ENCODE measurements at places on chromosomes 5 and 9. TPM values are rescaled to one million over a fixed set of nuclear protein-coding genes. Genes with fewer than 3 reads are reported as not detected.

Gene MLANA
- not detected for total RNA-seq

Gene CDC14B
- total RNA-seq = 37.0 TPM

Gene DIPK1B
- total RNA-seq = 18.0 TPM

Gene FSD1L
- total RNA-seq = 6.3 TPM

Gene MOB3B
- 2.8 TPM for total RNA-seq

- H3K4me3 ChIP-seq = no peak overlapping the region
- no peak for DNase-seq
- H3K36me3 ChIP-seq = peaks cover 6% of the 10 kb centered on the region
Observed at GRCh38 chr9:120912958-120913646, 13.5 kb downstream of the TRAF1 start.

DNA sequence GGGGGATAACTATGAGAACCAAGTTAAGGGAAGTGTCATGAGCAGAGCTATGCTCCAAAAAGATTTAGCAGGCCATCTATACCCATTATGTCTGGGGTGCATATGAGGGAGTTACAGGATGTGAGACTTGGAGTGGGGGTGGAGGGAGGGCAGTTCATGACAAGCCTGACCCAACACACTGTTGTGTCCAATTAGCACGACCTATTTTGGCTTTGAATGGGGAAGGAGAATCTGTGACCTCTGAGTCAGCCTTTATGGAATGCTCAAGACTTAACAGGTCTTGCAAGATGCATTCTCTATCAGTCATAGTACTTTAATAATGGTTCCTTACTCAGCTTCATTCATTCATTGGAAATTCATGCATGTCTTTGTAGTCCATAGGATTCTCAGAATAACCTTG is 71.7 kb downstream of the GRIA1 start:
- no peak for DNase-seq
- H3K27me3 ChIP-seq = no peaks in the 10 kb centered on the region
- no peaks in the 10 kb centered on the region for H3K36me3 ChIP-seq
- H3K4me1 ChIP-seq = no peaks in the 10 kb centered on the region
- no peak overlapping the region for H3K4me3 ChIP-seq

DNA sequence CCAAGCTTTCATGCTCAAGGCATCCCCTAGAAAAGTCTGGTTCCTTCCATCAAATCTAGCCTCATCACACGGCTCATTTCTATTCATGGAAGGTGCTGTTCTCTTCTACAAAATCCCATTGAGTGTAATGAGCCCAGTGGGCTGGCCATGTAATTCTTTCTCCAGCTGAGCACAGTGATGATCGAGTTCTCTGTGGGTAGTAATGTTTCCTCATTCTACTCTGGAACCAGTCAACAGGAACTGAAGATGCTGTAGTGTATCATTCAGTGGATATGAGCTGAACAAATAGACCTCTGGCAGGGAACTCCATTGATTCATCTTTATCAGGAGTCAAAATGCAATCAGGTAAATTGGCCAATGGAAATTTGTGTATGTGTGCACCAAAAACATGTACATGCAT is 149.2 kb downstream of the LRRC70 start:
- H3K4me3 ChIP-seq = no peak overlapping the region
- no peaks in the 10 kb centered on the region for H3K27me3 ChIP-seq
- H3K36me3 ChIP-seq = no peaks in the 10 kb centered on the region
- H3K27ac ChIP-seq = no peak overlapping the region
- no peaks in the 10 kb centered on the region for H3K4me1 ChIP-seq

DNA sequence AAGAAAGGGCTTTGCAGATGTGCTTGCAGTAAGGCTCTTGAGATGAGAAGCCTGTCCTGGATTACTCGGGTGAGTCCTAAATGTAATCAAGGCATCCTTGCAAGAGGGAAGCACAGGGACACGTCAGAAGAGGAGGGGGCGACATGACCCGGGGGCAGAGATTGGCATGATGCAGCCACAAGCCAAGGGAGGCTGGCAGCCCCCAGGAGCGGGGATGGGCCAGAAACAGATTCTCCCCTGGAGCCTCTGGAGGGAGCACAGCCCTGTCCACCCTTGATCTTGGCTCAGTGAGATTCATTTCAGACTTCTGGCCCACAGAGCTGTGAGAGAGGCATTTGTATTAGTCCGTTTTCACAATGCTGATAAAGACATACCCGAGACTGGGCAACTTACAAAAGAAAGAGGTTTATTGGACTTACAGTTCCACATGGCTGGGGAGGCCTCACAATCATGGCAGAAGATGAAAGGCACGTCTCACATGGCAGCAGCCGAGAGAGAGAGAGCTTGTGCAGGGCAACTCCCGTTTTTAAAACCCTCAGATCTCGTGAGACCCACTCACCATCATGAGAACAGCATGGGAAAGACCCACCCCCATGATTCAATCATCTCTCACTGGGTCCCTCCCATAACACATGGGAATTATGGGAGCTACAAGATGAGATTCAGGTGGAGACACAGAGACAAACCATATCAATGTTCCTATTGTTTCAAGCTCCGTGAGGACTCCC is 76.1 kb downstream of the ADAMTS2 start:
- H3K27ac ChIP-seq = no peak overlapping the region
- no peaks in the 10 kb centered on the region for H3K36me3 ChIP-seq
- peaks cover 23% of the 10 kb centered on the region for H3K4me1 ChIP-seq
- H3K4me3 ChIP-seq = no peak overlapping the region
- DNase-seq = no peak

DNA sequence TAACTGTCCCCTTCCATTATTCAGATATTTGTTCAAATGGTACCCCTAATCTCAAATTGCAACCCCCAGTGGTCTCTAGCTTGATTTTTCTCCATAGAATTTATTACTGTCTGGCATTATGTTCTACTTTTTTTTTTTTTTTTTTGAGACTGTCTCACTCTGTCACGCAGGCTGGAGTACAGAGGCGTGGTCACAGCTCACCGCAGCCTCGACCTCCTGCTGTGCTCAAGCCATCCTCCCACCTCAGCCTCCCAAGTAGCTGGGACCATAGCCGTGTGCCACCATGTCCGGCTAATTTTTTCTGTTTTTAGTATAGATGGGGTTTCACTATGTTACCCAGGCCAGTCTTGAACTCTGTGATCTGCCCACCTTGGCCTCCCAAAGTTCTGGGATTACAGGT is 2.0 kb upstream of the REEP5 start:
- H3K36me3 ChIP-seq = peaks cover 11% of the 10 kb centered on the region
- no peak for DNase-seq
- H3K4me3 ChIP-seq = no peak overlapping the region
- H3K4me1 ChIP-seq = peaks cover 25% of the 10 kb centered on the region

GRCh38 chr9:134807716-134808446 is 72.7 kb upstream of the FCN2 start:
- peak; percentile 52 for DNase-seq
- peaks cover 19% of the 10 kb centered on the region for H3K4me1 ChIP-seq
- no peak overlapping the region for H3K4me3 ChIP-seq
- H3K36me3 ChIP-seq = no peaks in the 10 kb centered on the region
- no peaks in the 10 kb centered on the region for H3K27me3 ChIP-seq
- no peak overlapping the region for H3K27ac ChIP-seq

DNA sequence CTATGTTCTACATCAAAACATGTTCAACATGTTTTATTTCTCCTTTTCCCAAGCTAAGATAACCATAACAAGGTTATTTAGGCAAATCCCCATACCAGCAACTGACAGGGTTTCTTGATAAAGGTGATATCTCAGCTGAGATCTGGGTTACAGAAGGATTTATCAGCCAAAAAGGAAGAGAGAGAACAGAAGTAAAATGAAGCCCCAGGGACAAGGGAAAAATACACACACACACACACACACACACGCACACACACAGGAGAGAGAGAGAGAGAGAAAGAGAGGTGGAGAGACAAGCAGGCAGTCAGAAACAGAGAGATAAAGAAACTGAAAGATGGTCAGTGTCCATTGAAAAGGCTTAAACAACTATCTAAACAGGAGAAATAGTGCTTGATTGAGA is 19.7 kb upstream of the MLLT3 start:
- H3K36me3 ChIP-seq = no peaks in the 10 kb centered on the region
- H3K4me1 ChIP-seq = no peaks in the 10 kb centered on the region
- DNase-seq = no peak
- no peaks in the 10 kb centered on the region for H3K27me3 ChIP-seq
- no peak overlapping the region for H3K27ac ChIP-seq

DNA sequence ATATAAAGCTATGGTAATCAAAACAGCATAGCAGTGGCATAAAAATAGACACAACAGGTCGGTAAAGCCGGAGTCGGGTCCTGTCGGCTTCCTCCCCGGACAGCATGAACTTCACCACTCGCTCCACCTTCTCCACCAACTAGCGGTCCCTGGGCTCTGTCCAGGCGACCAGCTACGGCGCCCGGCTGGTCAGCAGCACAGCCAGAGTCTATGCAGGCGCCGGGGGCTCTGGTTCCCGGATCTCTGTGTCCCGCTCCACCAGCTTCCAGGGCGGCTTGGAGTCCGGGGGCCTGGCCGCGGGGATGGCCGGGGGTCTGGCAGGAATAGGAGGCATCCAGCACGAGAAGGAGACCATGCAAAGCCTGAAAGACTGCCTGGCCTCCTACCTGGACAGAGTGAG is 124.0 kb downstream of the CSNK1G3 start:
- no peak overlapping the region for H3K4me3 ChIP-seq
- H3K4me1 ChIP-seq = no peaks in the 10 kb centered on the region
- no peak for DNase-seq
- H3K36me3 ChIP-seq = no peaks in the 10 kb centered on the region
- no peaks in the 10 kb centered on the region for H3K27me3 ChIP-seq
- no peak overlapping the region for H3K27ac ChIP-seq

DNA sequence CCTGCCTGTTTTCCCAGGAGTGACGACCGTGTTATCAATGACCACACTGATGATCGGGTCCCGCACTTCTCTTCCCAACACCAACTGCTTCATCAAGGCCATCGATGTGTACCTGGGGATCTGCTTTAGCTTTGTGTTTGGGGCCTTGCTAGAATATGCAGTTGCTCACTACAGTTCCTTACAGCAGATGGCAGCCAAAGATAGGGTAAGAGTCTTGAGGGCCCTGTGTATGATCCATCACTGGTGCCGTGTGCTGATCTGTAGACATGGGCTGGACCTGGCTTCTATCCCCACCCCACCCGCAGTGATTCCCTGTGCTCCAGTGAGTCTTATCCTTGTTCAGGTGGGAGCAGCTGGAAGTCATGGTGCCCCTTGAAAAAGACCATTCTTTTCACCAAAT is 26.0 kb downstream of the GABRP start:
- no peak overlapping the region for H3K27ac ChIP-seq
- H3K4me3 ChIP-seq = no peak overlapping the region
- no peaks in the 10 kb centered on the region for H3K36me3 ChIP-seq
- no peak for DNase-seq
- H3K27me3 ChIP-seq = peaks cover 6% of the 10 kb centered on the region
- no peaks in the 10 kb centered on the region for H3K4me1 ChIP-seq

GRCh38 chr5:73668017-73668416 is 42.0 kb downstream of the ARHGEF28 start:
- H3K36me3 ChIP-seq = no peaks in the 10 kb centered on the region
- H3K4me3 ChIP-seq = no peak overlapping the region
- no peaks in the 10 kb centered on the region for H3K27me3 ChIP-seq
- no peaks in the 10 kb centered on the region for H3K4me1 ChIP-seq
- no peak for DNase-seq
- no peak overlapping the region for H3K27ac ChIP-seq
